ENCODE measurements at places on chromosomes 16 and 17. TPM values are rescaled to one million over a fixed set of nuclear protein-coding genes. Genes with fewer than 3 reads are reported as not detected.

DNA sequence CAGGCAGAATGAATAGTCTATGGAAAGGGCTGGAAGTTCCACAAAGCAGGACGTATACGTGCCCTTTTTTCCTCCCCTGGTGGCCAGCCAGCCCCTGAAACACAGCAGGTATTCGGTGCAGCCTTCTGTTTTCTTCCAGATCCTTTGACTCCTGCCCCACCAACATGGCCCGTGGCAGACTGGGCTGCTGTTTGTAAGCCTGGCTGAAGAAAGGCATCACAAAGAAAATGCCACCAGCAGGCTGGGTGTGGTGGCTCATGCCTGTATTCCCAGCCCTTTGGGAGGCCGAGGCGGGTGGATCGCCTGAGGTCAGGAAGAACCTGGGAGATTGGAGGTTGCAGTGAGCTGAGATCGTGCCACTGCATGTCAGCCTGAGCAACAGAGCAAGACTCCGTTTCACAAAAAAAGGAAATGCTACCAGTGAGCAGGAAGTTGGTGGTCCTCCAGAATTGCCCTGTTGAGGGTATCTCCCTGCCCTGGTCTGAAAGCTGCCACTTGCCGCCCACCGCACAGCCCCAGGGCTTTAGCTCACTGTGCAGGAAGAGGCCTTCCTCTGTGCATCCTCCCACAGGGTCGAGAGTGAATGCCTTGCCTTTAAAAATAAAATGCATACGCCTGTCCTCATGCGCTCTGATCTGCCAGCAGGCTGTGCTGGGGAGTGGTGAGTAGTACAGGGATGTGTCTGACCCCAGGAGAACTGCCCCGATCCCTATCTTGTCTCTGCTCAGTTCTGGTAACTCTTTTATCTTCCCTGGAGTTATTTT lies 587.7 kb downstream of the MAF start:
- no peak for DNase-seq

DNA sequence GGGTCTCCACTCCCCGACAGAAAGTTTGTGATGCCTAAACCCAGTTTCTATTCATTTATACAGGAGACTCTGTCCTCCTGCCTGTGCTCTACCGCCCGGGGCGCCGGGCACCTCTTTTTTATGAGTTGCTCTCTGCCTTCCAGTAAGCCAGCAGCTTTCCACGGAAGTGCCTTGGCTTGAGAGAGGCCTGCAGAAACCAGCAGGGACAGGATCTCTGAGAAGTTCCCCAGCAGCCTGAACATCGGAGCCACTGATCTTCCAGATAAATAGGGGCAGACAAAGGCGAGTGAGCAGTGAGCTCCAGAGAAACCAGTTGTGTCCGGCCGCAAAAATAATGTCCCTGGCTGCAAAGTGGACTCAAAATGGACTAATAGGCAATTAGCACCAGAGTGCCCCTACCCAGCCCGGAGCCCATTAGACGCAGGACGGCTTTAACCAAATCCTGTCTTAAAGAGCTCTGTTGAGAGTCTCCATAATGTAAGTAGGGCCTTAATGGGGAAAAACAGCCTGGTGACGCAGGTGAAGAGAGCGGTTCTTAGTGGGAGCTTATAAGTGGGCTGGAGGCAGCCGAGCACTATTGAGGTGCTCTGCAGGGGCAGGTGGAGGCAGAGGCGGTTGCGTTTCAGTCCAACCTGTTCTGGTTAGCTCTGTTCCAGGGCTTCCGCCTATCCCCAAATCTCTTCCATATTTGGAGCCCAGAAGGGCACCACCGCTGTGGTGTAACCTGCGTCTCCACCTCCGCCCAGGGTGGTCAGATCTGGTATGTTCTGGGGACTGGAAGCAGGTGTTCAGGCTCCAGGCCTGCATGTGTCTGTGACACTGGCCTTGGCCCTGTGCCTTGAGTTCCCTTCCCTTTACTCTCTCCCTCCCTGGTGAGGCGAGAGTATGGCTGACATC lies 74.1 kb downstream of the NT5M start:
- no peak for DNase-seq

- no peak for DNase-seq
Measured at GRCh38 chr16:8920645-8921346, 38.6 kb downstream of the LITAFD start.

DNA sequence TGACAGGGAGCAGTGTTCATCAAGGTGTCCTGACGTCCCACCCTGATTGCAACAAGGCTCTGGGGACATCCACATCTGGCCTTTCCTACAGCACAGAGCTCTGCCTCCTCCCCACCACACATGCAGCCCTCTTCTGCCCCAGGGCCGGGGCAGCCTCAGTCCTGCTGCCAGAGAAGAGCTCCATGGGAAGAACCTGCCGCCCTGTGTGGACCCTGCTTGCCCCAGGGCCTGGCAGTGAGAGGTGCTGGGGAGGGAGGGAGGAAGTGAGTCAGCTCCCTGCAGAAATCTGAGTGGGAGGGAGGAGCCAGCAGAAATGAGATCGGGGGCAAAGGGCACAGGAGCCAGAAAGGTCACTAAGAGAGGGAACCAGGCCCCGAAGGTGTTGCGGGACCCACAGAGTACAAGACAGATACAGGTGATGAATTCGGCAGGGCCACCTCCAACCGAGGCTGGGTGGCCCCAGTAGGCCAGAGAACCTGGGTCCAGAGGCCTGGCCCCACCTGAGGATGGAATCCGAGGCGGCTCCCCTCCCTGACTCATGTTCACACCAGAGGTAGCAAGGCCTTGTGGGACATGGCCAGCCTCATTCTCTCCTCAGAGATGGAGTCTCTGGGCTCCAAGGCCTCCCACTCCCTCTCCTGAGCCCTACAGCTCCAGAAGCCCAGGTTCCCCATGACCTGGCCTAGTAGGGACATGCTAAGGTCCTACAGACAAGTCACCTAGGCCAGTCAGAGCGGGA lies 24.8 kb downstream of the MYO18A start:
- no peak for DNase-seq

- DNase-seq: no peak
Measured at GRCh38 chr17:4485676-4486646, 12.7 kb upstream of the SPNS2 start.

DNA sequence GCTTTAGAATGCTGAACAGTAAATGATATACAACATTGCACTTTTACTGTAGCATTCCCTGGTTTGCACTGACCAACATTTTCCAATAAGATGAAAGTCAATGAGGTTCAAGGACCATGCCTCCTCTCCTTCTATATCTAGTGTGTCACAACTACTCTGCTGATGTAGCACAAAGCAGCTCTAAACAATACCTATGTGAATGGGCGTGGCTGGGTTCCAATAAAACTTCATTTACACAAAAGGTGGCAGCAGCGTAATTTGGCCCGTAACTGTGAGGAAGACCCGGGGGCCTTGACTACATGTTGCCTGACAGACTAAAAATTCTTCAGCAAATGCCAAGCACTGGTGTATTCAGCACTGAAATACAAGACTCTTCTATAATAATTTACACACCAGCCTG lies 6.5 kb downstream of the SRP68 start:
- no peak for DNase-seq

GRCh38 chr16:86495357-86495701 lies 15.0 kb upstream of the FOXF1 start:
- DNase-seq: no peak

DNA sequence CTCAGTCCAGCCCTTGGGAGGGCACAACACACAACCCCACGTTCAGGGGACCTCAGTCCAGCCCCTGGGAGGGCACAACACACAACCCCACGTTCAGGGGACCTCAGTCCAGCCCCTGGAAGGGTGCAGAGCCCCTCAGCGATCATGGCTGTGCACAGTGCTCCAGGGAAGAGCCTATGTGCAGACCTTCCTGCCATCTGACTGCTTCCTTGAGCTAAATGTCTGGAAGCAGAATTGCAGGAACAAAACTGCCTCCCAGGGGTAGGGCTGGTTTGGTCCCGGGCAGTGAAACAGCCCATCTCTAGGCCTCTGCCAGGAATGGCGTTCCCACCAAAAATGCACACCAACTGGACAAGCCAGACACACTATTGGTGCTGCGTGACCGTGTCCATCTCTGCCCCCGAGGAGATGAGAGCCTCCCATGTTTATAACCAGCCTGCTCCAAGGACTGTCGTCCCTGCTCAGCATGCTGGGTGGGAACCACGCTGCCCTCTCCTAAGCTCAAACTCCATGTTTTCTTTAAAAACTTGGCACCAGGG lies 44.0 kb downstream of the ZNF276 start:
- DNase-seq: no peak

DNA sequence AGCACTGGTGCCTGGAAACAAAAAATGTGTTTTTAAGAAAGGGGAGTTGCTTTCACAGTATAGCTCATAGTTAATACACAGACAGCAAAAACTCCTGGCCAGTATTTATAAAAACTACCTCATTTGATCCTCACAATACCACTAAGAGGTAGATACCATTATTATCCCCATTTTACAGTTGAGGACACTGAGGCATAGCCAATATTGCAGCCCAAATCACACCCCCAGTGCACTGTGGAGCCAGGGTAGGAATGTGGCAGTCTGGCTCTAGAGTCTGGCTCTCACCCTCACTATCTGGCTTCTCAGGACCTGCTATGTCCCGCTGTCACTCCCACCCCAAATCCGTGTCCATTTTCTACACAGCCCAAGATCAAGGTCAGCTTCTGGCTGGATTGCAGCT lies 2.6 kb downstream of the ARHGAP23 start:
- no peak for DNase-seq

DNA sequence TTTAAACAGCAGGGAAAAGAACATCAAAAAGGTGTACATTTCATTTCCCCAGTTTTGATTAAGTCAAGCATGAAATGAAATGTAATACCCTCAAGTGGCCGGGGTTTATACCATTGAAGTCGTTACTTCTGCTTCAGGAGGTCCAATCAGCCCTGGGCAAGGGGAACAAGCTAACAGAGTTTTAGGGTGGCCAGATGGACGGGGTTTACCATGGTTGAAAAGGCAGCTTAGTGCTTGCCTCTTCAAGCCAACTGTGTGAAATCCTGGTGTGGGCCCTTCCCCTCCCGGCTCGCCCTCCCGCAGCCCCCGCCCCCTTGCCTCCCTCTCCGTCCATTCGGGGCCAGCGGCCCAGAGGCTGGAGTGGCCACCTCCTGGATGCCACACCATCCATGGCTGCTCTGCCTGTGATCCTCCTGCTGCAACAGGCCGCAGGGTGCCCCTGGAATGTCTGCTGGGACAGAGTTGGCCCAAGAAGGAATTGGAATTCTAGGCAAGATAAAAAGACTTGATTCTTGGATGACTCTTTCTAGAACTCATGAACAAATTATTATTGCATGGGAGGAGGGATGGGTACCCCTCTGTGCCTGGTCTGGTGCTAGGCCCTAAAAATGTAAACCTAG lies 296.2 kb upstream of the IRX3 start:
- DNase-seq: no peak

DNA sequence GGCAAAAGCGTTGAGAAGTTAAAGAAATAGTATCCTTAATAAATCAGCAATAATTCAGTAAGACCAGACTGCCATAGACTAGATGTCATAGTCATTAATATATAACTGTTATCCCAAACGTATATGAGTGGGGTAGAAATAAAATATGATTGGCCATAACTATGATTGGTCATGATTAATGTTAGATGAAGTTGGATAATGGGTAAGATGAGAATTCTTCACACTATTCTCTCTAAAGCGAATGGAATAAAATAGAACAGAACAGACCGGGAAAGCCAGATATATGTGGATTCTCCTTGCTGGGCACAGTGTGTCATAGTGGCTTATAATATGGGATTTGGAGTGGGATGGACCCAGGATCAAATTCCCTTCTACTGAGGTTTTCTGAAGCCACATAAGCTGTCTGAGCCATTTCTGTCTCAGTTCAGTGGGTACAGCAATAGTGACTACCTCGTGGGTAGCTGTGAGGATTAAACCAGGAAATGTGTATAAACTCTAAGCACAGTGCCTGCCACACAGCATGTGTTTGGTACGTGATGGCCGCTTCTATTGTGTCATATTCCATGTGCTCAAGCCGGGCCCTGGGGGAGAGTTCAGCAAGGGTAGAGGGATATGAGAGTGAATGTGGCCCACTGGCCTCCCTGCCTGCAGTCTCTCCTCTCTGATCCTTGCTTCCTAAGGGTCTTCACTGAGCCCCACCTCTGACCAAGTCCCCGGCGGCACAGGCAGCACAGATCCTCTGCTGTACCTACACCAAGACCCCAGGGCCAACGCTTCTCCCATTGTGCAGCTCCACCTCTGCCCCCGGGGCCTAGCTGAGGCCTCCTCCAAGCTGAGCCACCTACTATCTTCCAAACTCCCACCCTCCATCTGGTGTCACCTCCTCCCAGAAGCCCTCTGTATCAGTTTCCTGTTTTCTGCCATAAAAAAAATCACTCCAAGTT lies 3.7 kb downstream of the CETP start:
- DNase-seq: no peak

DNA sequence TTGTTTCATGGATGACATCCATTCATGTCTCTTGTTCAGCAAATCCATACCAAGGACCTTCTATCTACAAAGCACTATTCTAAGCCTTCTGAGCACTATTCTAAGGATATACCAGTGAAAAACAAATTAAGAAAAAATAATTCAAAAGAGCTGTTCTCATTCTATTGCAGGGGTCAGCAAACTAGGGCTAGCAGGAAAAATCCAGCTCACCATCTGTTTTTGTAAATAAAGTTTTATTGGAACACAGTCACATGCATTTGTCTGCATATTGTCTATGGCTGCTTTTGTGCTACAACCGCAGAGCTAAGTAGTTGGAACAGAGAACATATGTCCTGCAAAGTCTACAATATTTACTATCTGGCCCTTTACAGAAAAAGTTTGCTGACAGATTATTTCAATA lies 222.7 kb upstream of the DYNLRB2 start:
- no peak for DNase-seq

DNA sequence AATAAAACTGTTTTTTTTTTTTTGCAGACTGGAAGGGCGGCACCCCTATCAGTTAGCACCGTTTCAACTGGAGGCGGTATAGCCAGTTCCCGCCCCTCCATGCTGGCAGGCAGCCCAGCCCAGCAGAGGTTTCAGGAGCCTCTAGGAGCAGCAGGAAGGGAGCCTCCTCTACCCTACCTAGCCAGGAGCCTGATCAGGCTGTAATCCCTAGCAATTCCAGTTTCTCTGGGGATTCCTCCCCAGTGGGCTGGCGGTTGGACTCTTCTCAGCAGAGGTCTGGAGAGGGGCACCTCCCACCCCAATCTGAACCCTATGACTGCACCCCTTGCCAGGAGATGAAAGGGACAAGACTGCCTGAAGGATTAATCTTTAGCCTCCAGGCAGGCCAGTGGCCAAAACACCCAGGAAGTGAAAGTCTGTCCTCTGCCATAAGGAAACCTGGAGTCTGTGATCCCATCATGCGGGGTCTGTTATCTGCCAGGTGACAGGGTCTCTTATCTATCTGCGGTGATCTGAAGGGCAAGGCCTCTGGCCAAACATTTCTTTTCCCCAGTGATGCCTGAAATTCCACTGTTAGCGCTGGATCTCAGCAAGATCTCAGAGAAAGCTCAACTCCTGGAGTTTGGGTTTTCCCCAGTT lies 4.9 kb upstream of the CDH1 start:
- no peak for DNase-seq

GRCh38 chr17:77729587-77729986 lies 228.9 kb upstream of the TNRC6C start:
- DNase-seq: no peak

Gene GFAP
- polyA plus RNA-seq: 0.11 TPM

Gene ATAD5
- polyA plus RNA-seq: 0.11 TPM

Gene MYH2
- 306 TPM for polyA plus RNA-seq

Gene TMEM92
- 0.01 TPM for polyA plus RNA-seq
